ENCODE measurements at places on chromosomes 16 and 17. TPM values are rescaled to one million over a fixed set of nuclear protein-coding genes. Genes with fewer than 3 reads are reported as not detected.
A peak's percentile ranks its signal among the peaks of the same experiment; 100 is the strongest.

Gene DLG4
- 6.7 TPM for total RNA-seq

Gene ITGB3
- 30.6 TPM for total RNA-seq

- no peaks in the 10 kb centered on the region for H3K27me3 ChIP-seq
- no peak for DNase-seq
- peaks cover 19% of the 10 kb centered on the region for H3K4me1 ChIP-seq
- H3K27ac ChIP-seq: no peak overlapping the region
- H3K4me3 ChIP-seq: no peak overlapping the region
Observed at GRCh38 chr16:31484491-31485171, 1.7 kb downstream of the SLC5A2 start.

GRCh38 chr16:47578573-47578972 lies 117.4 kb downstream of the PHKB start:
- no peaks in the 10 kb centered on the region for H3K36me3 ChIP-seq
- no peak for DNase-seq
- no peak overlapping the region for H3K27ac ChIP-seq
- no peaks in the 10 kb centered on the region for H3K27me3 ChIP-seq

DNA sequence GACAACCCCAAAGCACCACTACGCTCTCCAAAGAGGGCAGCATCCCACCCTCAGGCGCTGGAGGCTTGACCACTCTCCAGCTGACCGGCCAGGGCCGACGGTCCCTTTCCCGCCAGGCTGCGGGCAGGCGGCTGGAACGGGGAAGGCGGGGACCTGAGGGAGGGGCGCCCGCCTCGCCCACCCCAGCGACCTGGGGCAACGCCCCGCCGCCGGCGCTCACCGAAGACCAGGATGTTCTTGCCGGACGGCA lies 431 bp downstream of the DYNC1LI2 start:
- H3K4me1 ChIP-seq: peaks cover 31% of the 10 kb centered on the region
- no peak for DNase-seq
- H3K36me3 ChIP-seq: peaks cover 10% of the 10 kb centered on the region
- H3K4me3 ChIP-seq: peak overlapping the region; percentile 72
- H3K27me3 ChIP-seq: no peaks in the 10 kb centered on the region

DNA sequence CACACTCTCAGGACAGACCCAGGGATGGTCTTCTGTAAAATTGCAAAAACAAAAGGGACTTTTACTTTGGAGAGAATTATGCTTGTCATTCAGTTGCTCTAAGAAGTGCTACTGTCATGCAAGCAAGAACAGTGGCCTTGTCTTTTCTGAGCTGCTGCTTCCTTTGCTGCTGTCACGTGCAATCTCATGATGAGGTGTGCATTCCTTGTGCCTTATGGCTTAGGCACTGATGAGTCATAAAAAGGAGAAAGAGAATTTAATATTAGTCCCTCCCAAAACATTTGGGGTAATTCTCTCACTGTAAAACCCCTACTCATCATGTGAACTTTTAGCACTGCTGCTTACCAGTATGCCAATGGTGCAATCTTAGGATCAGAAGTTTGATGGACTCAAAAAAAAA lies 2051.3 kb downstream of the TP53TG3F start:
- H3K27me3 ChIP-seq: no peaks in the 10 kb centered on the region
- H3K27ac ChIP-seq: no peak overlapping the region
- no peak overlapping the region for H3K4me3 ChIP-seq
- H3K36me3 ChIP-seq: no peaks in the 10 kb centered on the region

DNA sequence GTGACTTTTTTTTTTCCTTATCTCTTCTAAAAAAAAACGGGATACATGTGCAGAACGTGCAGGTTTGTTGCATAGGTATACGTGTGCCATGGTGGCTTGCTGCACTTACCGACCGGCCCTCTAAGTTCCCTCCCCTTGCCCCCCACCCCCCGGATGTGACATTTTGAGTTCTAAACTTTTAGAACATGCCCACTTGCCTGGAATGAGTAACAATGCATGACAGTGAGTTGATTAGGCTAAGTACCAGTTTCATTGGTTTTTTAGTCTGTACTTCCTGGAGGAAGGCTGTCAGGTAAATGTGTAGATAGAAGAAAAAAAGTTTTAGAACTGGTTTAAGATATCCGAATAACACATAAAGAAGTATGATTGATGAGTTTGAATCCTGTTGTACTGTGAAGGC lies 4.0 kb downstream of the BPTF start:
- no peak overlapping the region for H3K27ac ChIP-seq
- DNase-seq: peak; percentile 58
- no peak overlapping the region for H3K4me3 ChIP-seq
- no peaks in the 10 kb centered on the region for H3K36me3 ChIP-seq
- H3K27me3 ChIP-seq: no peaks in the 10 kb centered on the region
